ENCODE measurements at places on chromosomes 4 and X. TPM values are rescaled to one million over a fixed set of nuclear protein-coding genes. Genes with fewer than 3 reads are reported as not detected.

GRCh38 chr4:99983289-99983943 lies 33.3 kb upstream of the H2AZ1 start:
- no peak for DNase-seq

GRCh38 chrX:152177497-152178269 lies 39.3 kb upstream of the MAGEA10 start:
- DNase-seq: no peak

GRCh38 chr4:63492515-63492914 lies 916.7 kb downstream of the TECRL start:
- DNase-seq: no peak

The CLDN34 gene
- not detected for polyA plus RNA-seq

The DDX53 gene
- not detected for polyA plus RNA-seq

Measured in renal pelvis (tissue), 12 donors.